ENCODE measurements at places on chromosomes 16 and 17.
A peak's percentile ranks its signal among the peaks of the same experiment; 100 is the strongest.

DNA sequence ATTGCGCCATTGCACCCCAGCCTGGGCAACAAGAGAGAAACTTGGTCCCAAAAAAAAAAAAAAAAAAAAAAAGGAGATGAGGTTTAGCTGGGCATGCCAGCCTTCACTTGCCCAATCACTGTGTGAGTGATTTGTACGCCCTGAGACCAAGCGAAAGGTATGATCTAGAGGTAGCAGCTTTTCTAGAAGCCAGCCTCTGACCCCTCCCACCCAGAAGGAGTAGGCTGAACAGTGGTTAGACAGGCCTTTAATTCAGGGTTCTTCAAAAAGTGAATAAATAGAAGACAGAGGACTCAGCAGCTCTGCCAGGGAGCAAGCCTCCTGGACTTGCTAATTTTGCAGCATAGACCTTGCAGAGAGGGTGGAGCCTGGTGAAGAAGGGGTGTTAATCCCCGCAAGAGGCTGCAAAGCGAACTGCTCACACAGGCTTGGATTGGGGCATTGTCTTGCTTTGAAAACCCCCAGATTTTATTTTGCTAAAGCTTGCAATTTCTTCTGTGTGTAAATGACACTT lies 7.1 kb upstream of the CYTH1 start:
- DNase-seq: no peak

- DNase-seq: no peak
These were observed 1.6 kb upstream of the TBX21 start for GRCh38 chr17:47731396-47731795.

GRCh38 chr17:3535253-3535995 lies 22.2 kb downstream of the TRPV3 start:
- peak; percentile 90 for DNase-seq

GRCh38 chr16:84032458-84033178 lies 10.0 kb downstream of the SLC38A8 start:
- no peak for DNase-seq

DNA sequence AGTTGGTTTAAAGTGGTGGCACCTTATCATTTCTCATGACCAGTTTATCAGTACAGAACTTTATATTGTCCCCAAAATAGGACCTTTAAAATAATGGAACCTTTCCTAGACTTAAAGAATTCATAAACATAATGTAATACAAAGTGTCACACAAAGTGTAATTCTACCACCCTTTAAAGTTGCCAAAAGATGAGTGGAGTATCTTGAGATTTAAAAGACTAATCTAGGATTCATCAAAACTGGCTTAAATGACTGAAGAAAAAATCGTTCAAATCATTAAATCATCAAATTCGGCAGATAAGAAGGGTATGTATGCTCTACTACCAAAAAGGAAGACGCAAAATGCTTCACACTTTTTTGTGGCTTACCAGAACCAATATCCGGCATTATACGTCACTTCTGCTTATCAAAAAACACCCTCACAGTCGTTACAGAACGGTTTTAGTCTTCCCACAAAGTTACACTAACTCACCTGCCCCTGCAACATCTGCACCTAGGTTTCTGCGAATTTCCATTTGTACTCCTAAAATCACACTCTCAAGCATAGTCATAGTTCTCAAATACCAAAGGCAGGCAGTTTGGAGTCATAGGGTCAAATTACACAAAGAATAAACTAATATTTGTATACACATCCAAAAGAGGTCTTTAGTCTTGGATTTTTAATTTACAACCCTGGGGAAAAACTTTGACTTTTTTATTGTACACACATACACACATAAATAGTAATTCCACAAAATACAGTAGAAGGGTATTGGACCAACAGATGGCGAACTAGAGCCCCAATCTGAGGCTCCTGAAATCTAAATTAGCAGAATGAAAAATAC lies 1.4 kb upstream of the KANSL1 start:
- peak; percentile 67 for DNase-seq
